ENCODE measurements at places on chromosomes 2 and 18.

- DNase-seq: no peak
Observed at GRCh38 chr2:189474526-189474925, 33.3 kb downstream of the WDR75 start.

DNA sequence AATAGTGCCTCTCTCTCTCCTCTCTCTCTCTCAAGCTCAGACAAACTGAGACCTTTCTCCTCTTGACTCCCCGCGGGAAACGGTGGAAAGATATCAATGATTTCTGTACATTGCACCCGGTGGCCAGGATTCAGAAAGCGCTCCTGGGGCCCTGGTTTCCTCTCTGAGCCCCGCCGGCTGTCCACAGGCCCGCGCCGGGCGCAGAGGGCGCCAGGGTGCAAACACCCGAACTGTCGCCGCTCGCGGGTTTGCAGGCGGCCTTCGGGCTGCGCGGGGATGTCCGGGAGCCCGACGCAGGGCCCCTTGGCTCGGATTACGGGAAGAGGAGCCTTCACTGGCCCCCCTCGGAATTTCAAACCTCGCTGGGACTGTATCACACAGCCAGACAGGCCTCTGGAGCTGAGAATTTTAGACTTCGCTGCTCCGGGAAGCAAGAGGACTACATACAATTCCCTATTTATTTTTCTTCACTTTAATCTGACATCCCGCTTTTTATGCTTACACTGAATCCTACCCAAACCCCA, 5.2 kb upstream of the EN1 start:
- no peak for DNase-seq

GRCh38 chr2:71932037-71932779, 215.5 kb downstream of the CYP26B1 start:
- DNase-seq: no peak

- peak; percentile 56 for DNase-seq
Observed at GRCh38 chr2:168758970-168759820, 43.2 kb upstream of the NOSTRIN start.

DNA sequence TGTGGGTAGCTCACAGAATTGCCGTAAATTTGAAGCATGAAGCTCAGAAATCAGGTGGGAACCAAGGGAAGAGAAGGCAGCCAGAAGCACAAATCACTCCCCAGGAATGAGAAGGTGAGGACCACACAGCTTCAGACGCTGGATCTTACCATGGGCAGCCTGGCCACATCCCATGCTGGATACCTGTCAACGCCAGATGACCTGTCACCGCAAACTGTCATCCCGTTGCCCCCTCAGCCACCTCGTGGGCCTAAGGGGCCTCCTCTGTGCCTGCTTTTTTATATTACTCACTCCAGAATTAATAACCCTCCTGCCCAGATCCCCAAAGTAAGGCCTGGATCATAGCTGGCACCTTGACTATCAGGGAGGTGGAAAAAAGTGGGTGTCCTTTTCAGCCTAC, 129.9 kb upstream of the MSH6 start:
- DNase-seq: no peak

GRCh38 chr2:134228493-134228903, 25.4 kb upstream of the MGAT5 start:
- DNase-seq: peak; percentile 33

- no peak for DNase-seq
Observed at GRCh38 chr2:8701681-8702379, 20.0 kb downstream of the ID2 start.

DNA sequence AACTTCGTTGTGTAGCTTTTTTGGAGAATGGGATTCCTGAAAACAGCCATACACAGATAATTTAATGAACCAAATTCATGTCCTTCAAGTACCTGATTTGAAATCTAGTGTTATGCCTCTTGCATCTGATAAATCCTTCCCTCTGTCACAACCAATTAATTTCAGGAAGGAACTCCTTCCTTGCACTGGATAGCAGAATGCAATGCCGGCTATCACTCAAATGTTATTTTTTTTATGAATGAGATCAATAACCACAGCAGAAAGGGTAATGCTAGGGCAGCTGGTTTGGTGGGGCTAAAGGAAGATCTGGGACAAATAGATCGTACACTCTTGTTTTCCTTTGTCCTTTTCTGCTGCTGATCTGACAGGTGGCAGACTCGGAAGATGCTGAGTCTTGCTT, 899.5 kb upstream of the GYPC start:
- DNase-seq: no peak

GRCh38 chr18:48455555-48456478, 46.6 kb upstream of the ZBTB7C start:
- DNase-seq: peak; percentile 30

DNA sequence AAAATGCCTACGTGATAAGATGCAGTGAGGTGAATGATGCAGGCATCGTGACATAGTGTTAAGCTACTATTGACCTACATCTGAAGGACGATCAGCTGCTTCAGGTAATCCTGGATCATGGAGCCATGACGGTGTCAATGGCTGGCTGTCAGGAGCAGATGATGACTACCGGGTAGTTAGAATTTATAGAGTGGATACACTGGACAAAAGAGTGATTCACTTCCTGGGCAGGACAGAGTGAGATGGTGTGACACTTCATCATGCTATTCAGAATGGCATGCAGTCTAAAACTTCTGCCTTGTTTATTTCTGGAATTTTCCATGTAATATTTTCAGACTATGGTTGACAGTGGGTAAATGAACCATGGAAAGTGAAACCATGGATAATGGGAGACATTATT, 29.5 kb downstream of the METTL8 start:
- no peak for DNase-seq

GRCh38 chr2:65081232-65081685, 25.0 kb downstream of the CEP68 start:
- no peak for DNase-seq

DNA sequence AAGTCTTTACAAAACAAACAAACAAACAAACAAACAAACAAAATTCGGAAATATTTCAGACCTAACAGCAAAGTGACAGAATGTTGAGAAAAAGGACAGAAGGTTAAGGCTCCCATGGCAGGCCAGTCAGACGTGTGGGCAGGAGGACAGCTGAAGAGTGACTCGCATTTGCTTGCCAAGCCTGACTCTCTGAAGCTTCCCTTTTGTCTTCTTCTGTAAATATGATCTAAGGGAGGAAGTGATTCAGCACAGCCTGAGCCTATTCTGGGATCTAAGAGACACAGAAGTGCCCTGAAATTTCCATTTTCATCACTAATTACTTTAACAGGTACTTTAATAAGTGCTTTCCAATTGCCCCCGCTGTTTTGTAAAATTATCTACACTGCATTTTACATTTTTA, 134.0 kb upstream of the LYPD1 start:
- DNase-seq: no peak

GRCh38 chr2:182682210-182682609, 33.8 kb upstream of the DNAJC10 start:
- no peak for DNase-seq

DNA sequence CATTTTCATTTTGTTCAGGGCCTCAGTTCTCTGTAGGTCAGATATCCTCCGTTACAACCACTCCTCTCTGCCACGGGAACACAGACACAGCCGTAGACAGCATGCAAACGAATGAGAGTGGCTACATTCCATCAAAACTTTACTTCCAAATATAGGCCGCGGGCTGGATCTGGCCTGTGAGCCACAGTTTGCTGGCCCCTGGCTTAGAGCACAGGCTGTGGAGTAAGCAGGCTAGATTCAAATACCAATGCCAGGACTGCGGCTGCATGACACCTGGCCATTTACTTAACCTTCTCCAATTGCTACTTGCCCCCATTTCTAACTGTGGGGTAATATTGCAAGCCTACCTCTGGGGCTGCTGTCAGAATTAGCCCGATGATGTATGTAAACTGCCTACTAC, 325.8 kb upstream of the POU3F3 start:
- DNase-seq: no peak

GRCh38 chr2:145235312-145235711, 715.4 kb upstream of the ZEB2 start:
- no peak for DNase-seq

DNA sequence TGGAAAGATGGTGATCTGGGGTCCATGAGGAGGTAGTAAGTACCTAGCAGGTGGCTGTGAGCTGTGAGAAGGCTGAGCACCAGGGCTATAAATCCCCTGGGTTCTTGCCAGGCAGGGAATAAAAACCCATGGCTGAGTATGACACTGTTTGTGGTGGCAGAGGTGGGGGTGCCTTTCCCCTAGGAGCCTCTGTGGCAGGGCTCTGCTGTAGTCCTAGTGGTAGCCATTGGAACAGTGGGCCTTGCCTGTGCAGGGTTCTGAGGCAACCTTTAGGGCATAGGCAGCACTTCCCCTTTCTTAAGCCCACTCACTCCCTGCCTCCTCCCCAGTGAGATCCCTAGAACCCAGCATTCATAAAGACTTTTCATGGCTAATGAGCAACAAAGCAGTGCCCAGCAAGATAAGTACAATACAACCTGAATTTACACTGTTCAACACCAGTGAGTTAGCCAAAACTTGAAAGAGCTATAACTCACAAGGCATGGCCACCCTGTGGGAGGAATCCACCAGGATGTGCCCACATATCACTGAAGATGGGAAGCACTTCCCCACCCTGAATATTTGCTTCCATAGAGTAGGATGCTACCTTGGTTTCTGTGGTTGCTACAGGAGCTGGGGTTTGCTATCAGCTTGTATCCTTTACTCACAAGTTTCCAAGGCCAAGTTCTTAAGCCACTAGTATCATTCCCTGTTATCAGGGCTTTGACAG, 100.9 kb upstream of the NEUROD1 start:
- DNase-seq: no peak

DNA sequence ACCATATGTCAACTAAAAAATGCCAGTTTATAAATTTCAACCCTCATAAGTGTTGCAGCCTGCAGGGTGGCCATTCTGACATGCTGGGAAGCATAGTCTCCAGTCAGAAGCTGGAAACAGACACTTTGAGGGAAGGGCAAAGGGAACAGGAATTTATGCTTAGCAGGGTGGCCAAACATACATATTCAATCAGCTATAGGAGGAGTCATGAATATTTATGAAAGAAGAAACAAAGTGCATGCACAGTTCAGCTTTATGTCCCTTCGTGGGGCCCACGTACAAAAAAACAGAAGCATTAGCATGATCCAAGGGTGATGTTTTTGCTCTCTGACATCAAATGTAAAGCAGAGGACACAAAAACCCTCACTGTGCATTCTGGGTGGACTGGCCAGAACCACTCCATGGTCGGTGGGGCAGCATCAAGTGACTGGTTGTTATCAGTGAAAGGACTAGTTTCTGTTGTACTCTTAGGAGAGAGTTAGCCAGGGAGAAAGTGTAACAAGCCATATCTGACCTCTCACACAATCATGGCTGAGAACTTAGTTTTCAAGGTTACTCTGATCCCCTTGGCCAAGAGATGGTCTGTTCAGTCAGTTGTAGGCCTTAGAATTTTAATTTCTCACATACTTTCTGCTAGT, 9.9 kb upstream of the PDE11A start:
- DNase-seq: no peak

DNA sequence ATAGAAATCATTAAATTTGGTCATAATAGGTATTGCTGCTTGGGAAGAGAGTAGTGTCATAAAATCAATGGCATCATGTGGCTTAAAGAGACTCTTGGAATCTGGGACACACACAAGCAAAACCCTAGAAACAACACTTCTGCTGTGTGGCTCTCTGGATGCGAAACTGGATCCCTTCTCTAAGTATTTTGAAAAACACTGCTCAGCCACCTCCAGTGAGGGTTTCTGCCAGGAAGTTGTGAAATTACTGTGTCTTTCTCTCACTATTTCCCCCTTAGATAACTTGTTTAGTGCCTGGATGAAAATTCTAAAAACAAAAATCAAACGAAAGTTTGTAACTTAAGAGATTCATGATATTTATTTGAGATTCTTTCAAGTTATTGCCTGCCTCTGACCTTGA, 163.8 kb downstream of the RHBDD1 start:
- no peak for DNase-seq

DNA sequence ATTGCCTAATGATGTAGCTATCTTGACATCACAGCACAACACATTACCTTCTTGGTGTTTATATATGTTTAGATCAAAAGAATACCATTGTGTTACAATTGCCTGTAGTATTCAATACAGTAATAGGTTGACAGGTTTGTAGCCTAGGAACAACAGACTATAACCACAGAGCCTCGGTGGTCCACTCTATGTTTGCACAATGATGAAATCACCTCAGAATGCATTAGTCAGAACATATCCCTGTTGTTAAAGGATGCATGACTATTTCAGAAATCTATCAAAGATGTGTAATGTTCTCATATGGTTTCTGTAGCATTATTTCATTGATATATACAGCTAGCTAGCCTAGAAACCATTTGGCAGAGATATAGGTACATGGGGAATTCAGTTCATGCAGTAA, 8.9 kb downstream of the METTL5 start:
- DNase-seq: no peak

DNA sequence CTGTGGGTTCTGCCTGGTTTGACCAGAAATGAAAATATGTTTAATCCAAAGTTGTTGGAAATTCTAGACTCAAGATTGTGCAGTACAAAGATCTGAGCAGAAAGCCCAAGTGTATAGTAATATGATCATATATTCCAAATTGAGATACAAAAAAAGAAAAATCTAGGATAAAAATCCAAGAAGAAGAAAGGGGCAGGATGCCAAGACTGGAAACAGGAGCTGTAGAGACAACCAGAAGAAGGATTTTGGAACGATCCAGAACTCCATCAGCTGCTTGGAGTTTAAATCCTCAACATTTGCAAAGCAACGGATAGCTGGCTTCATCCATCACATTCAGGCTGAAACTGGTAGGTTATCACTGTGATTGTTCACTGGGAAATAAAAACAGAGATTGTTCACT, 333.6 kb upstream of the UBE2E3 start:
- DNase-seq: no peak

DNA sequence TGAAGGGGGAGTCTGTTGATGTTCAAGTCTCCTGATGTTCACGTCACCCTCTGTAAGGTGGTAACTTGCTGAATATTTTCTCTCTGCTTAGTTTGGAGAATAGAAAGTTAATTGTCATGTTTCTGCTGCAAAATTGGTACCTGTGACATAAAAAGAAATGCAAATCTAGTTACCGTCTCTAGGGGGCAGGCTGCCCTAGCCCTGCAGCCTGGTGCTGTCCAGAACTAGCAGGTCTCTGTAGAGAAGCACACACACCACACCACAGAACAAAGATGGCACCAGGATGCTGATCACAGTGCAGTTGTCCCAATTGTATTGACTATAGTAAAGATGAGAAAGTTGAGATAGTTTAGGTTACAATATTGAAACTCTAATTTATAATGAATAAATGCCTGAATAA, 47.0 kb downstream of the SLC9A4 start:
- peak; percentile 35 for DNase-seq

Data from activated CD4-positive, alpha-beta T cell treated with anti-CD3 and anti-CD28 coated beads, Interleukin-2, Interleukin-6, amounts not matched to agents 100 ng/mL and 50 ng/mL, durations not matched to agents 16 hours and 8 hours (primary cell).